ENCODE measurements at places on chromosomes 11 and 22.

DNA sequence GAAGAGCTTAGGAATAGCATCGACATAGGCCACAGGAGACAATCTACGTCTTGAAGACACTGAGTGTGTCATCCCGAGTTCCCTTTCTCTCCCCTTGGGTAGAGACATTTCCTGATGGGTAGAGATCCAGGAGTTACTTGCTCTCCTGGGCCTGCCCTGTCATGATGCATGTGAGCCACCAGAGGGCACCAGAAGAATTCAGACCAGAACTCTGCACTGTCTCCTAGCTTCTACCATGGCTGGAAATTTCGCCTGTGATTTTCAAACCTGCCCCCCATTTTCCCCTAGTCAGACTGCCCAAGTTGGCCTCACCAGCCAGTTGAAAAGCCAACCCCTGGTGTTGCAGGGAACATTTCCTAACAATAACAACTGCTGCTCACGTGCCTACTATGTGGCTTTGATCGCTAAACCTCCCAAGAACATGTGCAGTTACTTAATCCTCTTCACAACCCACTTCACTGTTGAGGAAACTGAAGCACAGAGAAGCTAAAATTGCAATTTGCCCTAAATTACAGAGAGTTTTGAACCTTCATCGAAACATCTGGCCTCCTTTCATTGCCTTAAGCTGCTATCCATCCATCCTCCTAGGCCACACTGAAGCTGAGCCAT, 47.2 kb downstream of the C11orf58 start:
- DNase-seq, result no peak

- no peak for DNase-seq
These were observed 257.5 kb downstream of the TMEM135 start for GRCh38 chr11:87295237-87295636.

DNA sequence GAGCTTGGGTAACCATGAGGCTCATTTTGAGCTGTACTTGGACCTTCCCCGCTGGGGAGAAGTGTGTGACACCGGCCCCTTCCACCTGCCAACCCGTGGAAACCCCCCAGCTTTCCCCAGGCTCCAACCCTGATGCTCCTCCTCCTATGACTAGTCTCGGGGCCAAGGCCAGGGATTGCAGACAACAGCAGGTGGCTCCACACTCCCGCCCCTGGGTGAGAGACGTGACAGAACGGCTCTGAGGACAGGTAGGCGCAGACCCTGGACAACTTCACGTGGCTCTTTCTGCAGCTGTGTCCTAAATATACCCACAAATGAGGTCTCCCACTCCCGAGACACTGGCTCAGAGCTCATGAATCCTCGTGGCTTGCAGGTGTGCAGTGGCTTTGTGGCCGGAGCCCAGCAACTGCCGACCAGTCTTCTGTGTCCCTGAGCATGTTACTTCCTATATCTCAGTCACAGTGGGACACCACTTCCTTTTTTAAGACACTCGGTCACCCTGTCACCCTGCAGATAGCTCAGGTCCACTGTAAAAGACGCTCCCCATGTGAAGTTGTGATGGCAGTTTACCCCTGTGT, 55.2 kb downstream of the NECTIN1 start:
- DNase-seq, result no peak

DNA sequence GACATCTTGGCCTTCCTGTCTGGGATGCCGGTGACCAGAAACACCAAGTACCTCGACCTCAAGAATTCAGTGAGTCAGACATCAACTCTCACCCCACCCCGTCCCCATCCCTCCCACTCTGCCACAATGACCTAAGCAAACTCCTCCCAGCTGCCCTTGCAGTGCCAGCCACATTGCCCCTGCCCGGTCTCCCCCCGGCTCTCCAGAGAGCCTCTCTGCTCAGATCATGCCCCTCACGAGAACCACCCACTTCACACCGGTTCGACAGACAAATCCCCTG, 23.6 kb upstream of the MYRF start:
- no peak for DNase-seq

DNA sequence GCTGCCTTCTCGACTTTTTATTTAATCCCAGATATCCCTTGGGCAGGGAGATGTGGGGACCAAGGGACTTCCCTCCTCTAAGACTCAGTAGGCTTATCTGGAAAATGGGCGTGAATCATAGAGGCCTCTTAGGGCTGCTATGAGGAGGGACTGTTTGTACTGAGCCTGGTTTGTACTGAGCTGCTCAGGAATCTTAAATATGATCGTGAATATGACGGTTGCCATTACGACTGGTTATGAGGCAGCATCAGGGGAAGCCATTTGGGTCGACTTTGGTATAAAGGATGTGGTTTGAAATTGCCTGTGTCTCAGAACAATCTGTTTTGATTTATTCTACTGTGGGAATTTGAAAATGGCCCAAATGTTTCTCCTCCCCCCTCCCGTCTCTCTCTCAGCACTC, 20.6 kb downstream of the TSPAN18 start:
- no peak for DNase-seq

DNA sequence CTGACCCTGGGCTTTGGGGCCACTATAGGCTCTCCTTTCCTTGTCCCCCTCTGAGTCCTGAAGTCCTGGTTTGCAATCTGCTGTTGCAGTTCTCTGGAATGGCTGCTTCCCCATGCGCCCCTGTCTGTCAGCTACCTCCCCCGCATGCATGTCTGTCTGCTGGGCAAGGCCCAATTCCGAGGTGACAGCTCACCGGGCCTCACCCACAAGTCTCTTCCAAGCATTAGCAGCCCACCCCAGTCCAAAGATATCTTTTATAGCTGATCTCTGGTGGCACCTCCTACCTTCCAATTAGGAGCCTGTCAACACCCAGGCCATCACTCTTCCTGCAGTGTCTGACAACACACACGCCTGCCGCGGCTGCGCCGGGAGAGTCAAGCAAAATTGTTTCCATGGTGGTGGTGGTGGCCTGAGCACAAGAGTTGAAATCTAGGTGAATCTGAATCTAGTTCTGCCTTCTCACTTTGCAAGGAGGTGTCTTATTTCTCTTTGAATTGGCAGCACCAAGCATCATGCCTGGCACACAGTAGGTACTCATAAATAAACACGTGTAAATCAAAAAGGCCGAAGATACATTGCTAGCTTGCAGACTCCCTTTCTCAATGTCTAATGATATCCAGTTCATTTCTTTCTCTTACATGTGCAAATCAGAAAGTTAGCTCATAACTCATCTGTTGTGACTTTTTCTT, 1.2 kb upstream of the LMO2 start:
- no peak for DNase-seq

GRCh38 chr11:65390996-65391395, 4.6 kb downstream of the FRMD8 start:
- no peak for DNase-seq

DNA sequence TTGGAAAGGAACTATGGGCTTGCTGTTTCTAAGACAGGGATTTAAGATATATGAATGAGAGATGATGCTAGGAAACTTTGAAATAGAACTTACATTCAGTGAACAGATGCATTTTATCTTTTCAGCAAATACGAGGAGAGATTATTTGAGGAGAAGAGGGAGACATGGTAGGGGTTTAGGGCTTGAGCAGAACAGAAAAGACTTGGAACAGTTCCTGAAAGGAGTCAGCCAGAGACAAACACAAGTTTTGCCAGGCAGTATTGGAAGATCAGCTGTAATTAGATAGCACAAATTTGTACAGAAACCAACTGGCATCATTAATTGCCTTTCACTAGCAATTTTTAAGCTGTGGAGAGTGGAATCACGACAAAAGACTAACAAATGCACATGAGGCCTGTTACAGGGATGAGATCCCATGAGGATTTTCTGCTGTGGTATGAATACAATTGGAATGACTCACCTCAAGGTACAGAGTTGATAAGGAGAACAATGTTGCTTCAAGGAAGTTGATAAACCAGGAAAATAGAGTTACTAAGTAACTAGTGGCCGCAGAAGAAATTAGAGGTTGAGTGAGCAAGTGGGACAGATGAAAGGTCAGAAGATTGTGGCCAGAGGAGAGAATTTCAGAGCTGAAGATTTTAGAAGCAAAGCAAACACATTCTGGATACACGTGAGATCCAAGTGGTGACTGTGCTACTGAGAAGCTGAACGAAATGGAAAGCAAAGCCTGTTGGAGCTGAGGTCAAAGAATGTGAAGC, 67.9 kb downstream of the CYB5R2 start:
- no peak for DNase-seq

GRCh38 chr22:23233752-23234408, 53.6 kb downstream of the BCR start:
- no peak for DNase-seq

GRCh38 chr22:42178910-42179519, 48.4 kb upstream of the CYP2D6 start:
- no peak for DNase-seq

GRCh38 chr22:26436903-26437515, 7.9 kb downstream of the ASPHD2 start:
- no peak for DNase-seq

GRCh38 chr22:46842606-46843005, 80.2 kb downstream of the TBC1D22A start:
- no peak for DNase-seq

DNA sequence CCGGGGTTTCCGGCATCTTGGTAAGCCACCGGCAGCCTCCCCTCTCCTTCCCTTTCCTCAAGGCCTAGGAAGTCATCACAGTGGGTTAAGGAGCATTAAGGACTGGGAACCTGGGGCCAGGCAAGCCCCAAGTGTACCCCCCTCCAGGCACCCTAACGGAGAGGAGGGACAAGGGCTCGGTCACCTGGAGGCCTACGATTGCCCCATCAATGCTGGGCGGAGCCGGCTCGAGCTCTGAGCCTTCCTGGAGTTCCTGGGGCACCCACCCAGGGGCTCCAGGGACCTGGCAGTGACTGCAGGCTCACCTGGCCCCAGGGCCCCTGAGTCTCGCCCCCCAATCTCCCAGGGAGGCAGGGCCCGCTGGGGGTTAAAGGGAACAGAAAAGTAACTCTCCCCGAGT, 34.5 kb upstream of the EIF3D start:
- DNase-seq, result no peak

GRCh38 chr11:68506908-68507307, 46.4 kb downstream of the PPP6R3 start:
- no peak for DNase-seq

Data from SHP77 treated with DMSO at 0.1 percent for 48 hours (cell line).